ENCODE measurements at places on chromosomes 16 and 17.

DNA sequence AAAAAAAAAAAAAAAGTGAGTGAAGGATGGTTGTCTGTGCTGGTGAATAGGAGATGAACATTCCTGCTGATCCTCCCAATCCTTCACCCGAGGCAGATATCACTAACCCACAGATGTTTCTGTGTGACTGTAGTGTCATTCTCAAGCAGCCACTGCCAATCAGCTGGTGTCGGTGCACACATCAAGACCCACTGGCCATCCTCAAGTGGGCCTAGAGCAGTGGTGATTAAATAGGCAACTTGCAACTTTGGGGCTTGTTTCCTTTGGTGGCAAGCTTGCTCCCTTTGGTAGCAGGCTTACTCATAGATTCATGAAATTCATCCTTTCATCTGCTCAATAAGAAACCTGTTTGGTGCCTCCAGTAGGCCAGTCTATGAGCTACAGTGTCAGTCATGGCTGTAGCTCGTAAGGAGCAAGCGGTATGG is 51.1 kb upstream of the LGALS9 start:
- DNase-seq, result no peak

GRCh38 chr16:72944757-72945485 is 103.0 kb downstream of the ZFHX3 start:
- no peak for DNase-seq

DNA sequence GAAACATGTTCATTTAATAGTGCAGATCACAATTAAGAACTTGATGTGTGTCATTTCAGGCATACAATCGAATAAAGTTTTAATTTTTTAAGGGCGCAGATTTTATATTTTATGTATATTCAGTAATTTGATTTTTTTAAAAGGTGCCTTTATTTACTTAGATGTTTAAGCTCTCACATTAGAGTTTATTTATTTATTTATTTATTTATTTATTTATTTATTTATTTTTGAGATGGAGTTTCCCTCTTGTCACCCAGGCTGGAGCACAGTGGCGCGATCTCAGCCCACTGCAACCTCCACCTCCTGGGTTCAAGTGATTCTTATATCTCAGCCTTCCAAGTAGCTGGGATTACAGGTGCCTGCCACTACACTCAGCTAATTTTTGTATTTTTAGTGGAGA is 3.8 kb downstream of the B4GALNT2 start:
- DNase-seq, result no peak

GRCh38 chr17:63358111-63358839 is 87.8 kb downstream of the CYB561 start:
- no peak for DNase-seq

DNA sequence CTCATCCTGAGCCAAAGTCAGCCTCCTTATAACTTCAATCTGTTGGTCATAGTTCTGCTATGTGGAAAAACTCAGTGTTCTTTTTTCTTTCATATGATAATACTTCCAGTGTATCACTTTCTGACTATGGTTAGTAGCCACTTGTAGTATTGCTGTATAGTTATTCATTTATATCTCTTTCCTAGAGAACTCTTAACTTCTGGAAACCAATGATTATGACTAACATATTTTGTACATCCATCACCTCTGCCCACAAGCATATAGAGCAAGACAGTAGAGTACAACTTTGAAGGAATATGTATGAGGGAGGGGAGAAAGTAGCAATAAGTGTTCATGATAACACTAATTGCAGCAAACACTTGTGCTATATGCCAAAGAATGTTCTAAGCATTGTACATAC is 38.6 kb downstream of the COX10 start:
- DNase-seq, result no peak

GRCh38 chr17:1629504-1630310 is 1.1 kb upstream of the SLC43A2 start:
- DNase-seq, result peak; percentile 36

- DNase-seq, result no peak
These were observed 153.3 kb downstream of the CHD9 start for GRCh38 chr16:53207810-53208752.

DNA sequence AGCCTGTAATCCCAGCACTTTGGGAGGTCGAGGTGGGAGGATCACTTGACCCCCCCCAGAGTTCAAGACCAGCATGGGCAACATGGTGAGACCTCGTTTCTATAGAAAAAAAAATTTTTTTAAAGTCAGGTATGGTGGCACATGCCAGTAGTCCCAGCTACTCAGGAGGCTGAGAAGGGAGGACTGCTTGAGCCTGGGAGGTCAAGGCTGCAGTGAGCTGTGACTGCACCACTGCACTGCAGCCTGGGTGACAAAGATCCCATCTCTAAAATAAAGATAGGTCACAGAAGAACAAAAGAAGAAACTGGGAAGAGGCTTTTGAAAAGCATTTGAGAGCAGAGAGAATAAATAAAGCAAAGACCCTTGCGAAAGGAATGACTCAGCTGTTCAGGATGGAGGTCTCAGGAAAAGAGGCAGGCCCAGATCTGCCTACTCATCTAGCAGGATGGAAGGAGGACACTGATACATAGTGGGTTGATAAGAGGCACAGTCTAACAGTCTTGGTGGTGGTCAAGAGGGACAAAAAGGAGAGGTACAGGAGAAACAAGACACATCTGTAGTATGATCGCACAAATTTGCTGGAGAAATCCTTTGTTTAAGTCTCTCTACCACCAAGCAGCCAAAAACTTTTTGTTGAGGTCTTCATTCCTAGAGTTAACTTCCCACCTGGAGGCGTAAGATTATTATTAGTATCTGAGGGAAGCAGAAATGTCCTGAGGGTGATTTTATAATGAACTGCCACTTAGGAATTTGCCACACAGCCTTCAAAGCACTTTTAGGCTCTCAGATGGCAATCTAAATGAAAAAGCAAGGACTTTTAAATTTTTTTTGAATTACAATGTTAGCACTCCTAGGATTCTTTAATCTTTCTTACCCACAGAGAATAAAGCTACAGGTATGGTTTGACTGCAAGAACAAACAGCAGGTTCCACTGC is 17.6 kb downstream of the ZSWIM7 start:
- no peak for DNase-seq

DNA sequence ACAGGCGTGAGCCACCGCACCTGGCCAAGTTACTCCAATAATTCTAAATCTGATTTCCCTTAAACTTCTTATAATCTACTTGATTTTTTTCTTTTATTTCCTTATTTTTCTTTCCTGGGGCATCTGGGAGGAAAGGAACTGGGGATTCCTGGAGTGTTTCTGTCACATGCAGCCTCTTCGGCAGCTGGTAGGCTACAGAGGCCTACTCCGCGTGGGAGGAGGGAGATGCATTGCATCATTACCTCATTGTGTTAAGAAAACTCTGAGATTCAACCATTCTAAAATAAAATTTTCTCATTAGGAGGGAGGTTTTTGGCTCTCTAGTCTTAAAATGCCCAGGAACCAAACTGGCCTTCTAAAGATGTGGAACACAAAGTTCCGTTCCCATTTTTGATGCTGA is 64.0 kb downstream of the SOX9 start:
- no peak for DNase-seq

DNA sequence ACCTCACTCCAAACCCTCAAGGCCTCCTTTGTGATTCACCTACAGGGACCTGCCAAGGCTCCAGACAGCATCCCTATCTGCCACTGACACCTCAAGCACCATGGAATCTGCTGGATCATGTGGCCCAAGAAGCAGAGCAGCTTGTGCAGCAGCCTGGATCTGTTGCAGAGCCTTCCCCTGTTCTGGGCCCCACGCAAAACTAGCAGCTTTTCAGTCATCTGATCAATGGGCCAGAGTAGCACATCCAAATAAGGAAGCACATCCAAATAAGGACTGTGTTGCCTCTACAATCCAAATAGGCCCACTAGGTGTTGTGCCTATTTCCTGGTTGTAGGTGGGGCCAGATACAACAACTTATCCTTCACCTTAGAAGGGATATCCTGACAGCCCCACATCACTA is 97.1 kb upstream of the GNAO1 start:
- DNase-seq, result no peak

DNA sequence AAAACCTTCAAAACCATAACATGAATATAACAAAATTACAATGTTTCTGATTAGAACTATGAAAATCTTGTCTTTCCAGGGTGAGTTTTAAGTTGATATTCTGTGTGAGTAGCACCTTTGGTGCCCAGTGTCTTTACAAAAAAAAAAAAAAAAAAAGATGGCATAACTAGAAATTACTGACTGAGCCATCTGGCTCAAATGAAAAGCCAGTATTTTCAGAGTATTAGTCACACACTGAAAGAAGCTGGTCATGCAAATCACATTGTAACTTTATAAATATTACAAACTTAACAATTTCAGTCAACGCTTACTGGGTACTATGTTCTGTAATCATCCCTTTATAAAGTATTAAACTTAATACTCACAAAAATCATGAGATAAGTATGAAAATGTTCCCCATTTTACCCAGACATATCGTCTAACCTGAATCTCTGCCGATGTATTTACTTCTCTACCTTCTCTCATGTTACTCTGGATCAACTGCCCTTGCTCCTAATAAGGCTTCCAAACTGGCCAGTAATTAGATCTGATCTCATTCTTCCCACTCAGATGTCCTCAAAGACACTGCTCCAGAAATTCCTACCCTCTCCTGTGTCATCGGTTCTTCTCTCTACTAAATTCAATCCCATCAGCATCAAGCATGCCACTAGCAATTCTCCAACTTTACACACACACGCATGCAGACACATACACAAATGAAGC is 25.4 kb downstream of the UBE2G1 start:
- DNase-seq, result no peak

DNA sequence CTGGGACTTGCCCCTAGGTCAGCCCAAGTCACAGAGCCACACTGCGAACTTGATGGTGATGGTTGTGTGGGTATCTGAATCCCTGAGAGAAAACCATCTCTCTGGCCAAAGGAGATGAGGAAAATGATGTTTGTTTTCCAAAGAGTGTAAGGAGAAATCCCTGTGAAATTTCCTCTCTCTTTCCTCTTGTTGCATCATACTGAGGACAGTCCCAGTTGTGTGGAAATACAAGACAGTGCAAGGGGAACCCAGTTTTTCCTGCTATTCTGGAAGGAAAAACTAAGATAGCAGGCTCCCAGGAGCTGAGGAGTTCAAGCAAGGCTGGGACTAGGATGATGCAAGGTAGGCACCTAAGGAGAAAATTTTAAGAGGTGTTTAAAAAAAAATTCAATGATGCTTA is 86.8 kb upstream of the TOM1L1 start:
- DNase-seq, result no peak

- no peak for DNase-seq
These were observed 23.9 kb upstream of the NGFR start for GRCh38 chr17:49471089-49471683.

DNA sequence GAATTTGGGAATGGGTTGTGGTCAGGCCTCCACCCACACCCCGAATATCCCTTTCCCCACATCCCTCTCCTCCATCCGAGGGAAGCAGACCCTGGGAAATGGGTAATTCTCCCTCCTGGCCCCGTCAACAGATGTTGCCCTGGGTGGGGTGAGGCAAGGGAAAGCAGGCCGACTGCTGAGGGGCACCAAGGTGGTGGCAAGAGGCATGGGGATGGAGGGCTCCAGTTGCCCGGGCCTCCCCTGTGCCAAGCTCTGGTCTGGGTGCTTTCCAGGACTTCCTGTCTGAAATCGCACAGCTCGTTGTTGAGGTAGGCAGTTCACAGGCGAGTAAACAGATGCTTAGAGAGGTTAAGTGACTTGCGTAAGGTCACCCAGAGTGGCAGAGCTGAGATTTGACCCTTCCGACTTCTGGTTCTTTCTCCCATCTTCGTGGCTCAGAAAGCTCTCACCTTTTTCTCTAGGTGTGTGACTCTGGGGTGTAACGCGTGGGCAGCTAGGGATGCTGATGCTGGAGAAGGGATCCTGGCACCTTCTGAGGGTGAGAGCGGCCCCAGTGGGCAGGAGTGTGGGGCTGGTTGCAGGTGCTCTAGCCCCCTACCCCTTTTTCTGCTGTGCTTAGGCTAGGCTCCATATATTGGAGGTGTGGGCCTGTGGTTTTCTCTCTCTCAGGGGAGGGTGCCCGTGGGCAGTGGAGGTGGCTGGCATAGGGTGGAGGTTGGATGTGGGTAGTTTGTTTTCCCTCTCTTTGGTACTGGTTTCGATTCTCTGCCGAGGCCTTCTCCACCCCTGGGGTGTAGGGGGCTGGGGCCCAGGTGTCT is 17.2 kb downstream of the RARA start:
- DNase-seq, result peak; percentile 60

DNA sequence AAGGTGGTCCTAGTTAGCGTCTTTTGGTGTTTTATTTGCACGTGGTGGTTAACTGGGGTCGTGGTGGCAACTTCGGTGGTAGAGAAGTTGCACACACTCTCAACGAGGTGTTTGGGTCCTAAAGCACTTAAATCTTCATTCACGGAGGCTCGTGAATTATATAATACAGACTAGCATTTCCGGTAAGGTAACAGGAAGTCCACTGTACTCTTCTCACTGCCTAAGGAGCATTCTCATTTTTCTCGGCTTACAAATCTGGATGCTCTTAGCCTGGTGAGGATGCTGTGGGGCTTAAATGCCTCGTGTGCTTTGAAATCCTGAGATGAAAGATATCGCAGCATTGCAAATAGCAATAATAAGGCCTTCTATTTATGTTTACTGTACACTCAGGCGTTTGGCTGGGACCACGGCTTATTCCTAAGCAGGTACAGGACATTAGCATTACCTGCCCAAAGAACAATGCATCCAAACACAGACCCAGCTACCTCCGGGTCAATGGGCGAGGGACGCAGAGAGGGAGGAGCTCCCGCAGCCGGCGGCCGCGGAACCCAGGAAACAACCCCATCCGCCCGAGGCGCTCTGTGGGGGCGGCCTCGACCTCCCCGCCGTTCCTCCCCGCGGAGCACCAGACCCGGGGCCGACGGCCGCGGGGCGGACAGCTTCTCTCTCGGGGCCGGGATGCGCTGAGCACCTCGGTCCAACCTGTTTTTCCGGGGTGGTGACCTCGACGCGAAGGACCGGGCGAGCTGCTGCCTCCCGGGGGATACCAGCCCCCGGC is 856 bp downstream of the DNAJA2 start:
- peak; percentile 13 for DNase-seq

DNA sequence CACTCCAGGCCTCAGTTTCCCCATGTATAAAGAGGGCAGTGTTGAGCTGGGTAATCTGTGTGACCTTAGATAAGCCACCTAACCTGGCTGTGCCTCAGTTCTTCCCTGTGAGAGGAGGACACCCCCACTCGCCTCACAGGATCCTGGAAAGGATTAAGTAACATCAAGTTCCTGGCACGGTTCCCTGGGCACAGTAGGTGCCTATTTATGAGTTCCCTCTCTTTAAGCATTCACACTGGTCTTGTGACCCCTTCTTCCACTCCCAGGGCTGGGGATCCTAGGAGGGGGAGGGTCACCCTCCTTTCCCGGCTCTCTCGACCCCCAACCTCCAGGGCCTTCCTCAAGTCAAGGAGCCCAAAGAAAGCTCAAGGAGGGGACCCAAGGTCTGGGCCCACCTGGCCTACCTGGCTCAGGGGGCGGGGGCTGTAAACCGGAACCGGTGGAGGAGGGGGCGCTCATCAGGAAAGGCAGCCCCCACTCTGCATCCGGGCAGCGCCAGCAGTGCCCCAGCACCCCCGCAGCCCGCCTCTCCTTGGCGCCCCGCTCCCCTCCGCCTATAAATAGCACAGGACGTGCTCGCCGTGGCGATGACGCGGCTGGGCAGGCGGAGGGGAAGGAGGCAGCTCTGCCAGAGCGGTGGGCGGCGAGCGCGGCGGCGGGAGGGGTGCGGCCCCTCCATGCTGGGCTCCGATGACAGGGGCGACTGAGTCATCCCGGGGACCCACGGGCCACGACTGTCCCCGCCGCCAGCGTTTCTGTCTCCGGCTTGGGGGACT is 9.4 kb downstream of the RPL19 start:
- DNase-seq, result peak; percentile 55

Data from T-helper 22 cell (primary cell).